Body of pancreas (tissue), 4 donors: ENCODE measurements at places on chromosomes 1 and 21.
A peak's percentile ranks its signal among the peaks of the same experiment; 100 is the strongest.

- H3K27ac ChIP-seq = no peak overlapping the region
- H3K4me3 ChIP-seq = no peak overlapping the region
- H3K27me3 ChIP-seq = no peaks in the 10 kb centered on the region
- H3K4me1 ChIP-seq = no peaks in the 10 kb centered on the region
- H3K36me3 ChIP-seq = no peaks in the 10 kb centered on the region
Observed at GRCh38 chr1:74392840-74393239, 119.6 kb downstream of the LRRC53 start.

DNA sequence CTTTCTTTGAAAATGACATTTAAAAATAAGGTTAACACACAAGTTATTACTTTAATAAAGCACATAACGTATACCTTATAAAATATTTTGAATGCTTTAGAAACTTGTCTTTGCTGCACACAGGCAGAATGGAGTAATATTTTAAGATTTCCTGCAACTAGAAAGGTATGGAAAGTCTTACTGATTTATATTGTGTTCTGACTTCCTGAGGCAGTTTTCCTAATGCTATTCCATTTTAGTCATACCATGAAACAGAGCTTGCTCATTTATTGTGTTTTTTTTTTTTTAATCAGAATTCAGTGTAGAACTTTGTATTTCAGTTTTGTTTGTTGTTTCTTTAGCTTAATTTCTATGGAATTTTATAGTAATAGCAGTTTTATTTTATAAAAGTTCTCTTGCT, 60.9 kb upstream of the S1PR1 start:
- no peak overlapping the region for H3K27ac ChIP-seq
- DNase-seq = no peak
- no peaks in the 10 kb centered on the region for H3K27me3 ChIP-seq
- no peaks in the 10 kb centered on the region for H3K36me3 ChIP-seq
- no peak overlapping the region for H3K4me3 ChIP-seq
- no peaks in the 10 kb centered on the region for H3K4me1 ChIP-seq

- H3K4me1 ChIP-seq = peaks cover 29% of the 10 kb centered on the region
- no peaks in the 10 kb centered on the region for H3K36me3 ChIP-seq
- peak; percentile 73 for DNase-seq
- peak overlapping the region; percentile 70 for H3K27ac ChIP-seq
Observed at GRCh38 chr1:247111700-247112478, 7.7 kb upstream of the ZNF669 start.

GRCh38 chr1:46477153-46477929, 12.3 kb upstream of the DMBX1 start:
- DNase-seq = peak; percentile 77
- no peak overlapping the region for H3K27ac ChIP-seq
- no peaks in the 10 kb centered on the region for H3K27me3 ChIP-seq

DNA sequence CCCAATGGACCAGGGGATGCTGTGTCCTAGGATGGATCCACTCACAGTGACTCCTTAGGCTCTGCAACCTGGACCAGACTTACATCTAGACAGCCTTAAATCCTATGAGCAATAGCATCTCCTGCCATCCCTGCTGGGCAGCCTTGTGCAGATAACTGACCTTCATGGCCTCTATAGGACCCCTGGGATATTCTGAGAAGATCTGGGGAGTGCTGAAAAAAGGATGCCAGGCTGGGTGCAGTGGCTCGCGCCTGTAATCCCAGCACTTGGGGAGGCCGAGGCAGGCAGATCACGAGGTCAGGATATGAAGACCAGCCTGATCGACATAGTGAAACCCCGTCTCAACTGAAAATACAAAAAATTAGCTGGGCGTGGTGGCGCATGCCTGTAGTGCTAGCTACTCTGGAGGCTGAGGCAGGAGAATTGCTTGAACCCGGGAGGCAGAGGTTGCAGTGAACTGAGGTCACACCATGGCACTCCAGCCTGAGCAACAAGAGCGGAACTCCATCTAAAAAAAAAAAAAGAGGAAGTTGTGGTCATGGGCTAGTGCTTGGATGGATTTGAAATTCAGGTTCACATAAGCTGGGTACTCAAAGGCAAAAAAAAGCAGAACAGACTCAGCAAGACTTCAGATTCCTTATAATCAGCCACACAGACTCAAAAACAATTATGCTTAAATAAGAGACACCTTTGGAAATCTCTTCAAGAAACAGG, 10.9 kb upstream of the SH2D1B start:
- no peaks in the 10 kb centered on the region for H3K36me3 ChIP-seq
- no peak for DNase-seq
- no peaks in the 10 kb centered on the region for H3K4me1 ChIP-seq
- no peak overlapping the region for H3K4me3 ChIP-seq
- no peaks in the 10 kb centered on the region for H3K27me3 ChIP-seq

GRCh38 chr1:172775606-172776005, 116.7 kb downstream of the FASLG start:
- no peaks in the 10 kb centered on the region for H3K36me3 ChIP-seq
- no peak overlapping the region for H3K27ac ChIP-seq
- H3K27me3 ChIP-seq = no peaks in the 10 kb centered on the region
- DNase-seq = no peak
- H3K4me3 ChIP-seq = no peak overlapping the region

DNA sequence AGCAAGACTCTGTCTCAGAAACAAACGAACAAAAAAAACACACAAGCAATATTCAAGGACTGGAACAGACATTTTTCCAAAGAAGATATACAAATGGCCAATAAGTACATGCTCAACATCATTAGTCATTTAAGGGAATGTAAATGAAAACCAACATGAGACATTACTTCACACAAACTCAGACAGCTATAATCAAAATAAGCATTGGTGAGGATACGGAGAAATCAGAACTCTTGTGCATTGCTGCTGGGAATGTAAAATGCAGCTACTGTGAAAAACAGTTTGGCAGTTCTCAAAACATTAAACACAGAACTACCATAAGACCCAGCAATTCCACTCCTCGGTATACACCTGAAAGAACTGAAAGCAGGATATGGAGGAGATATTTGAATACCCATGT, 15.4 kb downstream of the NOL9 start:
- no peak for DNase-seq
- no peak overlapping the region for H3K4me3 ChIP-seq
- no peaks in the 10 kb centered on the region for H3K36me3 ChIP-seq
- no peaks in the 10 kb centered on the region for H3K27me3 ChIP-seq
- no peak overlapping the region for H3K27ac ChIP-seq

DNA sequence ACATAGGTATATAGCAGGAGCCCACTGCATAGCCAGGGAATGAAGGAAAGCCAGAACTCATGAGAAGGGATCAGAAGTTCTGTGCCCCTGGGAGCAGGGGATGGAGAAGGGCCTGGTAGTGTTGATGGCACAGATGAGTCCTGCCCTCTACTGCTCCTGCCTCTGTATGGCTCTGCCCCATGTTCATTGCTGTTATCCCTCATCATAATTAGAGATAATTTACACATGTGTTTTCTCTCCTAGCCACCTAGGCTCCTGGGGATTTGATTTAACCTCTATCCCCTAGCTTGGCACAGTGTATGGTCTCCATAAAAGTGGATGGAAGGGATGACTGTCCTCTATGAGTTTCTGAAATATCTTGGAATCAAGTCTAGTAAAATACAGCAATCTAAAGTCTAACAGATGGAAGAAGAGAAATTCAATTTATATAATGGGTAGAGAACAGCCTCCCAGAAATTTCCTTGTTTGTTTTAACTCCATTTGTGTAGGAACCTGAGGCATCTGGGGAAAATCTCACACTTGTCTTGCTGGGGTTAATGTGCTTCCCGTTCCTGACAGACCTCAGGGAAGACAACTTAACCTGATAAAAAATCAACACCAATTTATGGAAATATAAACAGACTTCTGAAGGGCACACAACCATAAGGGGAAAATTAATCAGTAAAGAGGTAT, 393.8 kb downstream of the HHAT start:
- peaks cover 10% of the 10 kb centered on the region for H3K4me1 ChIP-seq
- H3K27me3 ChIP-seq = no peaks in the 10 kb centered on the region
- no peak for DNase-seq
- H3K27ac ChIP-seq = no peak overlapping the region

DNA sequence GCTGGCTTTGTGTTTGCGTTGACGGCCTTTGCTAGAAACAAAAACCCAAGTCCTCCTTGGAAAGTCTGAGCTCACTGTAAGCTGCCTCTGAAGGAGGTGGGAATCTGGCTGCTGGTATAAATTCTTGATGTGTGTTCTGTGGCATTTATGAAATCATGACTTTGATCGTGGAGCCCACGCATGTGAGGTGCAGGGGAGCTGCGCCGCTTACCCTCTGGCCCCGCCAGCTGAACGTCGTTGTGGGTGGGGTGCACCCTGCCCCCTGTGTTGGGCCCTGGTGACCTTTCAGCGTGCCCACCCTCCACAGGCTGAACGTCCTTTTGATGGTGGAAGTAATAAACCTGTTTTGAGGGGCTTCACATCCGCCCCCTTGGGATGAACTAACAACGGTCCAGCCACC, 21.2 kb upstream of the DIP2A start:
- no peaks in the 10 kb centered on the region for H3K27me3 ChIP-seq
- no peaks in the 10 kb centered on the region for H3K36me3 ChIP-seq
- H3K4me3 ChIP-seq = no peak overlapping the region
- no peak for DNase-seq
- no peak overlapping the region for H3K27ac ChIP-seq

DNA sequence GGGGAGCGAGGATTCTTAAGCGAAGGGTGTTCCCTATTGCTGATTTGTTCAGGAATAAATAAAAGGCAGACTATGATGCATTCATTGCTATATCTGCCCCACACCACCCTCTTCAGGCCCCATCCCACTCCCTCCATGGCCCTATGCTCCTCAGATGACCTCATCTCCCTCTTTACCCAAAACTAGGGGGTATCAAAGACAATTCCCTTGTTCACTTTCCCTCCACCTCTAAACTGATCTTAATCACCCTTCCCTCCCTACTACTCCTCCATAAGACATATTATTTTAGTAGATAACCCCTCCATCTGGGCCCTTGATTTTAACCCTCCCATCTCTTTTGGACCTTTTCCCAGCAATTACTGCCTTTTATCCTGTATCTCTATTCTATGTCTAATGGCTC, 434.9 kb upstream of the RUNX1 start:
- no peaks in the 10 kb centered on the region for H3K36me3 ChIP-seq
- no peak overlapping the region for H3K4me3 ChIP-seq
- H3K27ac ChIP-seq = no peak overlapping the region
- H3K4me1 ChIP-seq = no peaks in the 10 kb centered on the region

DNA sequence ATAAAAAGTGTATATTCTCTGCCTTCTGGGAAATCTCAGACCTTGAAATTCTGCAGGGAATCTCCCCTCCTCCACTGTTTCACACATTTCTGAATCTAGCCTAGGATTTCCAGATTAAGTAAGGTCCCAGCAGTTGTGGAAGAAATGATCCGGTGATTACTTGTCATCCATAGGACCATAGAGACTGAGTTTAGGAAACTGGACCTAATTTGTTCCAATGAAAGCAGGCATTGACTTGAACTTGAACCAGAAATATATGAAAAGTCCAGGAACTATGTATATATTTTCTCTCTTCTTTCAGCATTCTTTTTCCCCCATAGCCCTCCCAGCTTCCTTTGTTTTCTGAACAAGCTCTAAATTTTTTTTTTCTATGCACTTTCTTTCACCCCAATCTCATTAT, 149.5 kb upstream of the SPAG17 start:
- H3K4me3 ChIP-seq = no peak overlapping the region
- no peak for DNase-seq
- H3K36me3 ChIP-seq = no peaks in the 10 kb centered on the region
- no peaks in the 10 kb centered on the region for H3K4me1 ChIP-seq
- no peaks in the 10 kb centered on the region for H3K27me3 ChIP-seq

- no peak overlapping the region for H3K4me3 ChIP-seq
- H3K36me3 ChIP-seq = no peaks in the 10 kb centered on the region
- H3K27ac ChIP-seq = no peak overlapping the region
- DNase-seq = no peak
- no peaks in the 10 kb centered on the region for H3K27me3 ChIP-seq
Observed at GRCh38 chr1:49013079-49013478, 236.4 kb upstream of the BEND5 start.

DNA sequence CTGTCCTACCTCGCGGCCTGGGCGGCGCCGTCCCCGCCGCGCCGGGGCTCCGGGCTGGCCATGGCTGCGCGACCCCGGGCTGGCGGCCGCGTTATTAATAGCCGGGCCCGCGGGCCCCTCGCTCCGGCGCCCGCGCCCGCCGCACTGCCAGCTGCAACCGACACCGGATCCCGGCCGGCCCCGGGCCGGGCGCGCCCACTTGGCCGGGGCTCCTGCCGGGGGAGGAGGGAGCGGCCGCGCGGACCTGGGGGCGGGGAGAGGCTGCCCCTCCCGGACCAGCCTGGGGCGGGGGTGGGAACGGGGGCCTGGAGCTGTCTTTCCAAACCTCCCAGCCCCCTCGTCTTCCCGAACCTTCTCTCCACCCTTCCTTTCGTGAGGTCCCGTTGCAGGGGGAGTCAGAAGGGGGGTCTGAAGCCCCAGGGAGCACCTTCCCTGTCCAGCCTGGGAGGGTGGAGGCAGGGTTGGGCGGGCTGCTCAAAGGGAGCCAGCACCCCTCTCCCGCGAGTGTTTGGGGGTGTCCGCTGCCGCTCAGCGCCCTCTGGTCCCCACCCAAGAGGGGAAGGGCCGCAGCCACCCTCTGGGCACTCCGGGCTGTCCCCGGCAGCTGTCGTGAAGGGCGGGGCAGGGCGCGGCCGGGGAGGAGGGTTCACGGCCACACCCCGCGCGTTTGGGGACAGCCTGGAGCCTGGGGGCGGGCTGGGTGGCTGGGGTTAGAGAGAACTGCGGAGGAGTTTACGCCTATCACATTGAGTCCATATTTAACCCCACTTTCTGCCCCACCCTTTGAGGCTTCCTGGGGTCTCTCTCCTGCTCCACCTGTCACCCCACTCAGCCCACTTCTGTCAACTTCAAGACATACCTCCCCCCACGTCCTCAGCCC, at the start of gene SYNC:
Gene SYNC, minus strand, starts transcription at position 172 of the 880 bp plus-strand sequence. Its CDS starts 110 bp downstream, at position 62.
- H3K27me3 ChIP-seq = no peaks in the 10 kb centered on the region
- no peaks in the 10 kb centered on the region for H3K36me3 ChIP-seq
- peak within 1 kb of the TSS; percentile 49 for H3K4me3 ChIP-seq
- peaks cover 21% of the 10 kb centered on the region for H3K4me1 ChIP-seq
- DNase-seq = peak; percentile 48

- no peaks in the 10 kb centered on the region for H3K27me3 ChIP-seq
- H3K4me3 ChIP-seq = no peak overlapping the region
- H3K4me1 ChIP-seq = peaks cover 7% of the 10 kb centered on the region
Observed at GRCh38 chr1:7519861-7520395, 251.2 kb upstream of the VAMP3 start.

- H3K27ac ChIP-seq = no peak overlapping the region
- H3K4me1 ChIP-seq = peaks cover 69% of the 10 kb centered on the region
- H3K27me3 ChIP-seq = no peaks in the 10 kb centered on the region
- no peak overlapping the region for H3K4me3 ChIP-seq
- no peaks in the 10 kb centered on the region for H3K36me3 ChIP-seq
- DNase-seq = no peak
Observed at GRCh38 chr1:229114850-229115365, 156.0 kb upstream of the RAB4A start.

GRCh38 chr1:203036135-203036534, 9.8 kb downstream of the PPFIA4 start:
- H3K27ac ChIP-seq = no peak overlapping the region
- H3K27me3 ChIP-seq = no peaks in the 10 kb centered on the region
- no peaks in the 10 kb centered on the region for H3K4me1 ChIP-seq
- DNase-seq = no peak
- H3K4me3 ChIP-seq = no peak overlapping the region
- H3K36me3 ChIP-seq = no peaks in the 10 kb centered on the region
